ENCODE measurements at places on chromosomes 4 and X.
A peak's percentile ranks its signal among the peaks of the same experiment; 100 is the strongest.

DNA sequence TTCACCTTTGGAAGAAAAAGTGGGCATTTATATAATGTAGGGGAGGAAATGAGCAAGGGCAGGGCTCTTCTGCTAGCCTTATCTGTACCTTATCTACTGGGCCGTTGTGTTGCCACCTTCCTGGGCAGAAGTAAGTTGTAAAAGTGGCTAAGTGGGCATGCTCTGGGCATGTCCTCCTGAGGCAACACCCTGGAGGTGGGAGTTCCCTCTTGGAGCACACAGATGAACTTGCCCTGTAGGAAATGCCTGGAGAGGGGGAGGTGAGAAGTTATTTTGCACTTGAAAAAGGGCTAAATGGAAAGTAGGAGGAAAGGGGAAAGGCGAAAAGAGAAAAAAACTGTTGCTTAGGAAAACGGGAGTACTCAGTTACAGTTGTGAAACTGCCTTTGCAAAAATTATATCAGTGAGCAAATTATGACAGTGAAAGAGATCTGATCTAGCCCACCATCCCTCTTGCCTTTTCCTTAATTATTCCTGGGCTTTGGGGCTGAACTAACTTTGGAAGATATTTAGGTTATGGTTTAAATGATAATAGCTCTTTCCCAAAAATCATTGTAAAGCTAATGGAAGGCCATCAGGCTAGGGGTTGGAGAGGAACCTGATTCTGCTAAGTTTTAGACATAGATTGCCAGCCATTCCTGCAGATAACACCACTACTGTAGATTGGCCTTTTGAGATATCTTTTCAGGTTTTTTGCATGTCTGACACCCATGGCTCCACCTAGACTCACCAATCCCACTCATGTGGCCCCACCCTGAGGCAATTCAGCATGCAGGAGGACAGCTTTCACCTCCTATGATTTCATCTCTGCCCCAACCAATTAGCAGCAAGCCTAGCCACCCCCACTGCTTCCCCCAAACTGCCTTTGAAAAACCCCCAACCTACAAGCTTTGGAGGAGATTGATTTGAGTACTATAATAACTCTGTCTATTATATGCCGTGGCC is 20.5 kb upstream of the ZNF81 start:
- no peak for DNase-seq

- DNase-seq, result no peak
Measured at GRCh38 chr4:151541389-151542071, 132.6 kb downstream of the FHIP1A start.

- DNase-seq, result no peak
Measured at GRCh38 chr4:95000076-95000648, 242.4 kb downstream of the BMPR1B start.

DNA sequence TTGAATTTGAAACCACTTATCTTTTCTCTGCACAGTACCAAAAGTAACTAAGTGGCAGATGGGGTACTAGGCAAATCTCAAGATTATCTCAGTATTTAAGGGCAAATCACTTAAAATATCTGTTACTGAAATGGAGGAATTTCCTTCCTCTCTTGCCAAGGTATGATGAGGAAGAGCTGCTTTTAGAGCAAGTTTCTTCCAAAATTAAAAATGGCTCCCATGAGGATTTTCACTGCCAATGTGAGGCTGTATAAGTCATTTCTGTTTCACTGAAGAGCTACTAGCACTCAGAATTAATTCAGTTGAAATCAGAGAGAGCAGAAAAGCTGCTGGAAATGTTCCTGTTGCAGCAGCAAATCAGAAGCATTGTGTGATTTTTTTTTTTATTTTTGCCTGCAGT is 43.4 kb downstream of the GABRB1 start:
- DNase-seq, result no peak

GRCh38 chr4:143668930-143669552 is 31.4 kb downstream of the FREM3 start:
- no peak for DNase-seq

GRCh38 chr4:23956601-23957364 is 66.9 kb upstream of the PPARGC1A start:
- no peak for DNase-seq

- DNase-seq, result no peak
Measured at GRCh38 chr4:71209161-71209560, 129.7 kb upstream of the SLC4A4 start.

DNA sequence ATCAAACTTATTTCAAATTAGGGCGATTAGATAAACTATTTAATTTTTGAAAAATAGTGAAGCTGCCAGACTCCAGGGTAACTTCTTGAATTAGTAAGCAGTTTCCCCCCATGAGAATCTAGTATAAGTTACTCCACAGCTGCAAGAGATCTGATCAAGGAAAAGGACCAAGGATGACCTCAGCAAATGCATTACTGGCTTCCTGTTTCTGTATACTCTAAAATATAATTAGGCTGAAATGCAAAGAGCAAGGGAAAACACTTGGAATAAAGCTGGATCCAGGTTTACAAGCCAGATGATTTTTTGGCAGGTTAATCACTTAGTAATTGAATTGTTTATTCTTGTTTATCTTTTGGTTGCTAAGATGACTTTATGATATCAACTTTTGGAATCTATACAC is 13.4 kb upstream of the P2RY10 start:
- no peak for DNase-seq

GRCh38 chrX:16112428-16112827 is 10.9 kb upstream of the GRPR start:
- DNase-seq, result no peak

DNA sequence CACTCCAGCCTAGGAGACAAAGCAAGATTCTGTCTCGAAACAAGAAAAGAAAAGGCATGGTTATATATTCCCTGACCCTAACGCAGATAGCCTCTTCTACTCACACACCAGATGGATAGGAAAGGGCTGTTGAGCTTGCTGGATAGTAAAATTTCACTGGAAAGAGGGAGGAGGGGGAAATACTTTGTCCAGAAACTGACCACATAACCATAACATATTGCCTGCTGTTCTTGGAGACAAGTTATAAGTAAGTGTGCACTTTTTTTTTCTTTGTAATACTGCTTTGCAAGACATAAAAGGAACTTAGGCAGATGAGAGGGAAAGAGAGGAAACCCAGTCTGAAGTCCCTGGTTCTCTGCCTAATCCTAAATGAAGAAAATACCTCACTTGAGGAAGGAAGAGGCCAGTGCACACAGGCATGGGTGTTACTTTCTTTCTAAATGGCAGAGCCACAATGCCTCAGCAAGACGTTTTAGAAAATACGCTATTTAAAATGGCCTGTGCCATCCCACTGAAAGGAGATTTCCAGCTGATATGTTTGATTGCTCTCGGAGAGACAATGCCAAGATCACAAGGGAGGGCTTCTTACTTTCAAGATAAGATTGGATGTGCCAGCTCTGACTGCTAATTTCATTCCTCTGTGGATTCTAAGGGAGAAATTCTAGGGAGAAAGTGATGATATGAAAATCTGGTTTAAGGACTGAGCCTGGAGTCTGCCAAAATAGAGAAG is 140.6 kb downstream of the DCTD start:
- DNase-seq, result no peak

GRCh38 chr4:13875181-13875580 is 247.7 kb upstream of the BOD1L1 start:
- no peak for DNase-seq

DNA sequence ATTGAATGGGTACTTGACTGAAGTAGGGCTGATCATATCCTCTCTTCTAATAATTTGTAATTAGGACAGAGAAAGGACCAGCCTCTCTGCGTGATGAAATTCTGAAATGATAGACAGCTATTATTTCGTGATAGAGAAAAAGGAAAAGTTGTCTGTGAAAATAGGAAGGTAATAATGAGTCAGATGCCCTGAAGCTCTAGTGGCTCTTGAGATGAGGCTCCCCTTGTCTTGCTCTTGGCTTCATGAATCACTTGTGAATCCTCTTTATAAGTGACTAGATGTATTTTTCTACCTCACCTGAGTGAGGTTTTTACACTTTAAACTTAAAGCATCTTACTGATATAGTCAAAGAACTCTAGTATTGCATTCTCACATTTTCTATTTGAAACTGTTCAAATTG is 888.9 kb downstream of the PCDH18 start:
- DNase-seq, result no peak

DNA sequence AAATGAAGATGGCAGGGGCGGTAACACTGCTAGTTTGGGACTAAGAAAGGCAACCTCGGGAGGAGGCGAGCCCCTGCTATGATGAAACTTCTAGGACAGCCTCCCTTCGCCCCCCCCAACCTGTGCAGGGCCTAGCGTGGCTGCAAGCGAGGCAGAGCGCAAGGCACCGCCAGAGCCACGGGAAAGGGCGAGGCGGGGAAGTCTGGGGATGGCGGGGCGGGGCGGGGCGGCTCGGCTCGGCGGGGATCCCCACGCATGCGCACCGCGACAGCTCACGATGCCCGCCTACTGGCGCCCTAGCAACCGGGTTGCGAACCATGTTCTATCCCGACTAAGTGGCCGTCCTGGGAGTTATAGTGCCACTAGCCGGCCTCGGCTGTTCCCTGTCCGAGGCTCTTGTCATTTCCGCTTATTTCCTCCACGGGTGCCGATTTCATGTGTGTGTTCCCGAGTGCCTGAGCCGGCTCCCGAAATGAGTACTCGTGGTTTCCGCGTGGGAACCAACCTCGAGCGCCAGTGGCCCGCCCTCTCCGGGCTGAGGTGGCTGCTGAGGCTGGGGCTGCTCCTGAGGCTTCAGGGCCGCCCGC is 28.7 kb upstream of the RBMX start:
- peak; percentile 71 for DNase-seq

DNA sequence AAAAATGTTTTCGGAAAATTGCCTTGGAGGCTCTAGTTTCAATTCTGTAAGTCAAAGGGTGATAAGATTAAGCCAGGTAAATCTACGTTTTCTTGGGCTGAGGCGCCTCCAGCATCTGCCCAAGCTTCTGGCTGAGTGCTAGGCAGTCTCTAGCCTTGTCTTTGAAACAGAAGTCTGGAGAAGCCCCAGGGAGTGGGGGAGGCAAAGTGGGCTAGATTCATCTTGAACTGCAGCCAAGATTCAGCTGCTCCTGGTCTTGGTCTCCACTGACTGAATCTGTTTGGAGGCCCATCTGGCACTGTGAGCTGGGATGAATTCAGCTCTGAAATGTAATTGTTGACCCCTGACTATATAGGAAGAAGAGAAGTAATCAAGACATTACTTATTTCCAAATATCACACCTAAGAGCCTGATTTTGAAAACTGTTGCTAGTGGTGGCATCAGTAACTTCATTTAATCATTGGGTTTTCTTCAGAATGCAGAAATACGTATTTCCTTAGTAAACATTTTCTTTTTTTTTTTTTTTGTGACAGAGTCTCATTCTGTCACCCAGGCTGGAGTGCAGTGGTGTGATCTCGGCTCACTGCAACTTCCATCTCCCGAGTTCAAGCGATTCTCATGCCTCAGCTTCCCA is 187.3 kb upstream of the LEF1 start:
- DNase-seq, result no peak

- no peak for DNase-seq
Measured at GRCh38 chr4:36349938-36350549, 68.6 kb downstream of the DTHD1 start.

GRCh38 chr4:178937130-178937529 is 1494.9 kb upstream of the AGA start:
- DNase-seq, result no peak

DNA sequence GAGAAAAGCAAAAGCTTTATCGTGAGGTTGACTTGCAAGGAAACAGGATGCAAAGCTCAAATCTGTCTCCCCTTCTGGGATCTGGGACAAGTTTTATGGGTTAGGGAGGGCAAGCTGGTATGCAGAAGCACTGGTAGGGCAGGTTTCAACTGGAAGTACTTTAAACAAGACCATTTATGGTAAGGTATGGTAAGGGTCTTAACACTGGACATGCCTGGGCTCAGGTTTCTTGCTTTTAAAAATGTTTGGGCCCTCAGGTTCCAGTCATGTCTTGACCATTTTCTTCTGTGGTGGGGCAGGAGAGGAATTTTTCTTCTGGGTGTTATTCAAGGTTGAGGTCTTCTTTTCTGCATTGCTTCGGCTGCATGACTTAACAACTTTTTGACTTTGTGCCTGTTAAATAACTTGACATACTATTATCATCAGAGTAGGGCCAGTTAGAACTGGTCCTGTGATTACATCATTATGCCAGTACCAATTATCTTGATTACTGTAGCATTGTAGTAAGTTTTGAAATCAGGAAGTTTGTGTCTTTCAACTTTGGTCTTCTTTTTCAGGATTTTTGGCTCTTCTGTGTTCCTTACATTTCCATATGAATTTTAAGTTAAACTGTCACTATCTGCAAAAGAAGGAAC is 33.7 kb downstream of the CD38 start:
- DNase-seq, result no peak

DNA sequence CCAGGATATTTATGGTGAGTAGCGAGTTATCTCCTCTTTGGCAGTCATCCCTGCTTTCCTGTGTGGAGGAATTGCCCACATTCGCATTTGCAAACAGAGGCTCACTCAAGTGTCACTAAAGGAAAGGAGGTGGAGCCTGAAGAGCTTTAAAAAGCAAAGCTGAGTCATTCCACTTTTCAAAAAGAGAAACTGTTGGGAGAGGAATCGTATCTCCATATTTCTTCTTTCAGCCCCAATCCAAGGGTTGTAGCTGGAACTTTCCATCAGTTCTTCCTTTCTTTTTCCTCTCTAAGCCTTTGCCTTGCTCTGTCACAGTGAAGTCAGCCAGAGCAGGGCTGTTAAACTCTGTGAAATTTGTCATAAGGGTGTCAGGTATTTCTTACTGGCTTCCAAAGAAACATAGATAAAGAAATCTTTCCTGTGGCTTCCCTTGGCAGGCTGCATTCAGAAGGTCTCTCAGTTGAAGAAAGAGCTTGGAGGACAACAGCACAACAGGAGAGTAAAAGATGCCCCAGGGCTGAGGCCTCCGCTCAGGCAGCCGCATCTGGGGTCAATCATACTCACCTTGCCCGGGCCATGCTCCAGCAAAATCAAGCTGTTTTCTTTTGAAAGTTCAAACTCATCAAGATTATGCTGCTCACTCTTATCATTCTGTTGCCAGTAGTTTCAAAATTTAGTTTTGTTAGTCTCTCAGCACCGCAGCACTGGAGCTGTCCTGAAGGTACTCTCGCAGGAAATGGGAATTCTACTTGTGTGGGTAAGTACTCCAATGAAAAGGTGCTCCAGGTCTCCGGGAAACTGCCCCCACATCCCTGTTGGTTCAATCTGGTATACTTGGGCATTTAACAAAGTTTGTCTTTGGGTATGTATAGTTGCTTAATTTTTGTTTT is at the start of gene EGF:
Gene EGF, plus strand, starts transcription at position 178 of the 890 bp plus-strand sequence. Its CDS starts 453 bp downstream, at position 631.
- no peak for DNase-seq

GRCh38 chr4:146742416-146742815 is 103.7 kb downstream of the POU4F2 start:
- no peak for DNase-seq

GRCh38 chr4:31236639-31237173 is 516.5 kb downstream of the PCDH7 start:
- no peak for DNase-seq

GRCh38 chrX:44873415-44874276 is 658 bp downstream of the KDM6A start:
- DNase-seq, result peak; percentile 37

DNA sequence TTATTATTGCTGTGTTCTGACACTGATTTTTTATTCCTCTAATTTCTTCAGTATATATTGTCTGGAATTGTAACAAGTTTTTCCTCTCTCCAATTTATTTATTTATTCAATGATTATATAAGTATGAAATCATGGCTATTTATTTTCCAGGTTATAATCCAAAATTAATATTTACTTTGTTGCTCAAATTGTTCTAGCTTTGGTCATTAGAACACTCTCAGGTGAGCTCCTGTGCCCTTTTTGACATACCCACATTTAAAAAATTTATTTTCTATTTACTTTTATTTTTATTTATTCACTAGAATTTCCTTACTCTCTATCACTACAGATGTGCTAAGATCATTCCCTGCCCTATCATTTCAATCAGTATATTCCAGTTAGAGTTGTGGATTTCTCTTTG is 70.2 kb downstream of the PPP1R2C start:
- DNase-seq, result no peak
